ENCODE measurements at places on chromosomes 4 and X.

DNA sequence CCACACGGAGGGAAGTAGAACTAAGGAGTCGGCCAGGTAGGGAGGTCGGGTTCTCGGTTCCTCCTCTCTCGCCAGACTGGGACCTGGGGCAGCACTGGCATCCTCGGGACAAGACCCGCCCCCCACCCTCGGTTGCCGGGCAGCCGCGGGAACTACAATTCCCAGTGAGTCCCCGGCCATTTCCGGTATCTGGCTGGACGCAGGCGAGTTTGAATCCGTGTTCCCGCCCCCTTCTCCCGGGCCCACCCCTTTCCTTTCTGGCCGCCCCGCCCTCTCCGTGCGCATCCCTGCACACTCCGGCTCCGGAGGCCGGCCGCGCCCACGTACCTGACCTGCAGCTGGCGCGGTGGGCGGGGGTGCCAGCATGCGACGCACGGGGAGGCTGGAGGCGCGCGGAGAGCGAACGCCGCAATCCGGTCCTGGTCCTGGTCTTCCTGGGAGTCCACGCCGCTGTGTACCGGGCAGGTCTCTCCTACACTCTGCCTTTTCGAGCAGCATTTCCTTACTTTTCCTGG is 10.2 kb upstream of the DLG3 start:
- DNase-seq, result peak; percentile 78

GRCh38 chr4:169583563-169583962 is 28.8 kb downstream of the NEK1 start:
- DNase-seq, result no peak

DNA sequence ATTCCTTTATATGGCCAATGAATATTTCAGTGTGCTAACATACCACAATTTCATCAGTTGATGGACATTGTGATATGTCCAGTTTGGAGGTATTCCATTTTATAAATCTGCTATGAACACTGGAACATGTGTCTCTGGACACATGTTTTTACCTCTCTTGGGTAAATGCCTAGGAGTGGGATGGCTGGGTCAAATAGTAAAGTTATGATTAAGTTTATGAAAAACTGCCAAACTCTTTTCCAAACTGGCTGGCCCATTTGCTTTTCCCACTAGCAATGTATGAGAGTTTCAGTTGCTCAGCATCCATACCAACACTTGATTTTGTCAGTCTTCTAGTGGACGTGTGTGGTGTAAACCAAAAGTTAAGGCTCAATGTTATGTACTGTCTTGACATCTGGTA is 40.5 kb downstream of the CEP44 start:
- DNase-seq, result no peak

DNA sequence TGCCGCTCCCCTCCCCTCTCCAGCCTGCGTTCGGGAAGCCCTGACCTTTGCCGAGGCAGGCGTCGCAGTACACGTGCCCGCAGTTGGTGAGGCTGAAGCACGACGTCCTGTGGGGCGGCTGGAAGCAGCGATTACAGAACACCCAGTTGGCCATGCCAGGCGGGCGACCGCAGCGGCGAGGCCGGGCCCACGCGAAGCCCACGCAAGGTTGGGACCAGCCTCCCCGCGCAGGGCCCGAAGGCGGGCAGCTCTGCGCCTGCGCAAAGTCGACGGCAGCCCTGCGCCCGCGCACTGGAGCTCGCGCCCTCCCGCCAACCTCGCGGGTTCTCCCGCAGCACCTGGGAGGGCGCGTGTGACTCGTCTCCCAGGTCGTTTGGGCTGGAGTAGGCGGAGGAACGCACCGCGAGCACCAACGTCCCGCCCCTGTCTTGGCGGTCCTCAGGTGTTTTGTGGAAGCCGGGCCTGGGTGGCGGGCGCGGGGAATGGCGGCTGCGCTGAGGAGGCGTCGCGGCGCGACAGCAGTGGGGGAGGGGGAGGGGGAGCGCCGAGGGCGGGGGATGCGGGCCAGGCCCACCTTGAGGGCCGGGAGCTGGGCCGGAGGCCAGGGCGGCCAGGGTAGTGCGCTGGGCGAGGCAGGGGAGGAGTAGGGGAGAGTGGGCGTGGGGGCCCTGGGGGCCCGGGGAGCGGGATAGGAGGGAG is at the start of gene RNF212:
Gene RNF212 (minus strand): TSS at position 254 of the 699 bp plus-strand sequence. CDS start 100 bp downstream, at position 154.
- DNase-seq, result no peak

DNA sequence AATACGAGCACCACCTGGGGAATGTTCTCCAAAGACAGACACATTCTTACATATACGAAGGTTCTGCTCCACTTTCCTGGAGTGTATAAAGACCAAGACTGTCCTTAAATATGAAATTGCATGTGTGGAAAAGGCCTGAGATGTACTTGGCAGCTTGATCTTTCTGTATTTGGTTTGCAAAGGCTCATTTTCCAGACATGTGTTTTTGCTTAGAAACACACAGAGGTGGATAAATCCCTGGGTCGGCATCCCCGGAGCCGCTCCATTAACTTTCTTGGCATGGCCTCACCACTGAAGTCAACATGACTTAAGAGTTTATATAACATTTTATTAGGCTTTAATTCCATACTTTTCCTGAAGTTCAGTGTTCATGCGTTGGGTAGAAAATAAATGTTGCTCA is 239.4 kb downstream of the LDB2 start:
- no peak for DNase-seq

DNA sequence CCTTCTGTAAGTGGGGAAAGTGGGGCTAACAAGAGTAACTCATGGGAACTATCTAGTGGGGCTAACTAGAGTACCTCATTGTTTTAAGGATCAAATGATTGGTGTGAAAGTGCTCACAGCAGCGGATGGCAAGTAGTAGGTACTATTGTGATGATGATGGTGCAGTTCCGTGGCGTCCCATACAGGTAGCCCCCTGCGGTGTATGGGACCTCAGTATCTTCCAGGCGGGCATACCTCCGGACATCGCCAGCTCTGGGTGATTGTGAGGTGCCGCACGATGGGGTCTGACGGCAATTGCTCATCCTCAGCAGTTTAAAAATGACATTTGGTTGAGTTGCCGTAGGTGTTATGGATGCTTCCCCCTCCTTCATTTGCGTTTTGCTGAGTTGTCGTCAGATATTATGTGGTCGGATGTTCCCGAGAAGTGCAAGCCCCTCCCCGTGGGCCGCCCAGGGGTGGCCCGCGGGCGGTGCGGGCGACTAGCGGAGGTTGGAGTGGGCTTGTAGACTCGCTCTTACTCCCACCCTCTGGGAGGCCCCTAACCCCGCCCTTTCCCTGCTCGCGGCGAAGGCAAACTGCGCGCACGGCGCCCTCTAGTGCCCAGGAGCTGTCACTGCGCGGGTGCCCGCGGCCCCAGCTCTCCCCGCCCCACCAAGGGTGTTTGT is 18.3 kb upstream of the GPR101 start:
- peak; percentile 57 for DNase-seq

DNA sequence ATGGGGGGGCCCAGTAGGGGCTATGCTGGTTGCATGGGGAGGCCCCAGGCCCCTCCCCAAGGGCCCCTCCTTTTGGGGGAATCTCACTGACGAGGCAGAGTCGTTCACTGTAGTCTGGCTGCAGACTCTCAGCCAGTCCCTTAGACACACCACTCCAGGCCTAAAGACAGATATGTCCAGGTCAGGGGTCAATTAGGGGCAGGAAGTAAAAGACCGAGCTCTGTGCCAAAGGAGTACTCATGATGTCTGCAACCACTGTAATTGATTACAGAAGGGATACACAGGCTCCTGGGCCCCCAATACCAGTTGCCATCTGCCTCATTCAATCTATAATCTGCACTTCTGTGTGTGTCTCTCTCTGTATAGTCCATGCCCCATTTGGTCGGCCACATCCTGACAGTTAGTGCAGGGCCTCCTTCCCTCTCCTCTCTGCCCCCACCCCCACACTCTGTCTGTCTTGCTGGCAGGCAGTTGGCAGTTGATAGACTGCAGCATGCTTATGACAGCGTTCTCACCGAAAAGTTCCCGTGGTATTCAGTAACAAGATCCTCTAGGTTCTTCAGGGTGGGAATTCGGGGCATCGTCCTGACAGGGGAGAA is 1.3 kb upstream of the CXorf65 start:
- DNase-seq, result no peak

DNA sequence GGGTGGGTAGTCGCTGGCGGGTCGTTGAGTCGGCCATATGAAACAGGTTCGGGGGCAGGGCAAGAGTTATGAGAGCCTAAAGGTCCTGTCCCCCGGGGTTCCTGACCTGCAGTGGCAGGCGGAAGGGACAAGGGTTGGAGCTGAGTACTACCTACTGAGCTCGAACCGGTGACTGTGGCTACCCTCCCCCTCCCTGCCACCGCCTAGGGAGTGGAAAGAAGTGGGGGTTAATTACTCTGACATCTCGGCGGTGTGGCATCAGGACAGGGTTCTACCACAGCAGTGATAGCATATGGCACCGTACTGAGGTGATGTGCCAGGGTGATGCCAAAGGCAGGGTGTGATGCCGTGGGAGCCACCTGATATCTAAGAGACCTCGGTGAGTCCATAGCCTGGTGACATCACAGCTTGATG is 307 bp downstream of the ATG4A start:
- DNase-seq, result no peak

DNA sequence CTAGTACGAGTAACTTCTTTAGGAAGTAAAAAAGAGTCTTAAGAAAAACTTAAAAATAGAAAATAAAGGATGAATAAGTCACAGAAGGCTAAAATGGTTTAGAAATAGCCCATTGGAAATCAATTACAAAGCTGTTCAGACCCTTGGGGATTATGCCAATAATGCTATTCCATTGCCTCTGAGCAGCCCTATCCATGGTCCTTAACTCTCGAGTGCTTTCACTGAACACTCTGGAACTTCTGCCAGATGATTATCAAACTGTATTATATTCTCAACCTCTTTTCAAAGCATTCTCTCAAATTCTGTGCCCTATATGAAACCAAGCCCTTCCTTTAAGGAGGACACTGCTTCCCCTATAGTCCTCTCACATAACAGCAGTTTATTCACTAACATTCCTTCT is 17.0 kb downstream of the SLC9B1 start:
- no peak for DNase-seq

DNA sequence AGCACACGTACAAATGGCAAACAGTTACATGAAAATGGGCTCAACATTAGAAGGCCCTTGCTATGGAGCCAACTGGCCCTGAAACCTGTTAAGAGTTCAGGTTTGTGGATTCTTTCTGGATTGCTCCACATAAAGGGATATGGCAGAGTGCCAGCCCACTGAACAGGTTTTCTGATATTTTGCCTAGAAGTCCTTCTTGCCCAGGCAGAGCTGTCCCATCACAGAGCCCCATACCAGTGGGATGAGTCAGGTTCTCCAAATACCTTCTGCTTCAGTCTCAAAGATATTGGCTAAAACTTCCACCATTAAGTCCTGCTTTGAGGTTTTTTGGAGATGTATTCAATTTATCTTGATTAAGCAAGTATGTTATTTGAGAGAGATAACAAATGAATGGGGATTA is 146.8 kb upstream of the IL1RAPL2 start:
- DNase-seq, result peak; percentile 10

- DNase-seq, result peak; percentile 38
These were observed at the start of gene SLC25A43 for GRCh38 chrX:119398974-119399771. Gene SLC25A43, plus strand, starts transcription at chrX:119399336. Its CDS starts 68 bp downstream, at chrX:119399404.

GRCh38 chrX:39439906-39440798 is 638.9 kb downstream of the MID1IP1 start:
- DNase-seq, result no peak

DNA sequence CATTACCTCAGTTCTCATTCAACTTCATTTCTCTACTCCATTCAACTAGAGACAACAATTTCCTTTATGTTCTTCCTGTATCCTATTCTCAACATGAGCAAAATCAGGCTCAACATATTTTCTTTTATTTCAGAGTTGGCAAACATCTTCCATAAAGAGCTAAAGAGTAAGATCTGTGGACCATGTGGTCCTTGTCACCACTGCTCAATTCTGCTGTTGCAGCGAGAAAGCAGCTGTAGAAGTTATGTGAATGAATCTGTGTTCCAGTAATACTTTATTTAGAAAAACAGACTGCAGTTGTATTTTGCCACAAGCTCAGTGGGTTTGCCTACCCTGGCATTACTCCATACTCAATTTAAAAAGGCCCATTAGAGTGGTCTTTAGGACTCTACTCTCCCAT is 2057.3 kb downstream of the ARAP2 start:
- DNase-seq, result no peak

DNA sequence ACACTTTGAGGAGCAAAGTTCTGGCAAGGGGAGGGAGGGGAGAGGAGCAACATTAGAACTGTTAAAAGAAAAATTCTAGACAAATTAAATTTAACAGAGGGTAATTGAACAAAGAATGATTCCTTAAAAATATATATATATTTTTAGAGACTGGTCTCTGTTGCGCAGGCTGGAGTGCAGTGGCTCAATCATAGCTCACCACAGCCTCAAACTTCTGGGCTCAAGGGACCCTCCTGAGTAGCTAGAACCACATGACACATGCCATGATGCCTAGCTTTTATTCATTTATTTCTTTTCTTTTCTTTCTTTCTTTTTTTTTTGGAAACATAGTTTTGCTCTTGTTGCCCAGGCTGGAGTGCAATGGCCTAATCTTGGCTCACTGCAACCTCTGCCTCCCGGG is 19.1 kb upstream of the SPINK2 start:
- no peak for DNase-seq

- no peak for DNase-seq
These were observed 660.0 kb upstream of the POU3F4 start for GRCh38 chrX:82848111-82848510.

GRCh38 chrX:13007519-13008188 is 32.7 kb downstream of the TMSB4X start:
- DNase-seq, result no peak

DNA sequence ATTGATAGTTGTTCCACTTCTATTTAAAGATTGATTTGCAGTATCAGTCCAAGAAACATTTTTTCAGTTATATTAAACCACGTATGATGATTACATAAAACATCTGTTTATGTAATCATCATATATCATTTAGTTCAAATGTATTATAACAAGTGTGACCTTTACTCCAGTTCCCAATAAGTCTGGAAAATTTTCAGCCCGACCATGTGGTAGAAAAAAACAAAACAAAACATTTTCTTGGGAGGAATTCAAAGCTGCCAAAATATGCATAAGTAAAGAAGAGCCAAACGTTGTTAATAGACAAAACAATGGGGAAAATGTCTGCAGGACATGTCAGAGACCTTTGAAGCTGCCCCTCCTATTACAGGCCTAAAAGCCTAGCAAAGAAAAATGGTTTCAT is 709.1 kb downstream of the FAT4 start:
- peak; percentile 0 for DNase-seq

DNA sequence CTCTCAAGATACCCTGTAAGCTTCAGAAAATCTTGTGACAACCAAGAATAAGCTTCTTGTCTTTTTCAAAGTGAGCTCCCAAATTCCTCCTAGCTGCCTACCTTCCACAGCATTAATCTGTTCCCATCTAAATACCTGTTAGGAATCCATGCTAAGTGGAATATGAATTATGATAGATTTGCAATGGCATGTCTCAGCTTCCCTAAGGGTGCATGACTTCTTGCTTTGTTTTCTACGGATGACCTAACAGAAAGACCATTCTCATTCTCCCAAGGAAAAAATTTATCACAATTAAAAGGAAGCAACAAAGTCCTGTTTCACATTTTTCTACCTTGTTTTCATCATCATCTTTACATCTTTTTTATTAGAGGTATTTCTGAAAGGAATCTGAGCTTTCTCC is 532.7 kb downstream of the GRXCR1 start:
- peak; percentile 39 for DNase-seq

- DNase-seq, result peak; percentile 69
These were observed 504 bp upstream of the RBM3 start for GRCh38 chrX:48573690-48574269.
